Stimulated activated CD4-positive, alpha-beta T cell treated with anti-CD3 and anti-CD28 coated beads, Interleukin-1b, Interleukin-23, amount 100 ng/mL, for 24 hours (primary cell): ENCODE measurements at places on chromosomes 11 and 22.

DNA sequence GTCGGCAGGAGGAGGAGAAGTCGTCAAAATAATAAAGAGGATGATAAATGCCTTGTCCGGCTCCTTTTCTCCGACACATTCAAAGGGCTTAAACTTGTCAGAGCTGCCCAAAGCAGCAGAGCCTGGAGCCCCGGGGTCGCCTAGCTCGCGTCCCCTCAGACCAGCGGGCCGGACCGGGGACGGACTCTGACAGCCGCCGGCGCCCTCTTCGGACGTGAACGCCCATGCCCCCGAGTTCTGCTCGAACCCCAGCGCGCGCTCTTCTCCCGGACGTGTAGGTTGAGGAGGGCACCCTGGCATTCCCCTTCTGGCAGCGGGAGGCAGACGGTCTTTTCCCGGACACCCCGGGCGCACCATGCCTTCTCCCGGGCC, 999 bp downstream of the FGF3 start:
- no peak for DNase-seq

- no peak for DNase-seq
Measured at GRCh38 chr22:42185915-42186439, 55.4 kb upstream of the CYP2D6 start.

DNA sequence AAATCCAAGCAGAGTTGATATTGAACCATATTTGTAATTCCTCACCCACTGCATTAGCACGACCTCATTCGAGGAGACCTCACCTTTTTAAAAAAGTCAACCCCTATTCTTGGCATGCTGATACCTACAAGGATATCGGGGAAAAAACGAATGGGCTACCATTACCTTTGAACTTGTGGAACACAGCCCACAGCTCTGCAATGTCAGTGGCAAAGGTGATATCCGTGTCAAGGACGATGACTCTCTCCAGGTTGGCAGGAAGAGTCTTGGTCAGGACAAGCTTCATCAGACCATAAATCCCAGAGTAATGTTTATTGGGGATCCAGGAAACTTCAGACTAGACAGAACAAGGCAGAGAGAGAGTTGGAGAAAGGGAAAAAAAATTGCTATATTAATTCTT, 355.6 kb downstream of the LARGE1 start:
- DNase-seq: no peak

GRCh38 chr11:81224396-81224795, 1509.3 kb downstream of the FAM181B start:
- no peak for DNase-seq

DNA sequence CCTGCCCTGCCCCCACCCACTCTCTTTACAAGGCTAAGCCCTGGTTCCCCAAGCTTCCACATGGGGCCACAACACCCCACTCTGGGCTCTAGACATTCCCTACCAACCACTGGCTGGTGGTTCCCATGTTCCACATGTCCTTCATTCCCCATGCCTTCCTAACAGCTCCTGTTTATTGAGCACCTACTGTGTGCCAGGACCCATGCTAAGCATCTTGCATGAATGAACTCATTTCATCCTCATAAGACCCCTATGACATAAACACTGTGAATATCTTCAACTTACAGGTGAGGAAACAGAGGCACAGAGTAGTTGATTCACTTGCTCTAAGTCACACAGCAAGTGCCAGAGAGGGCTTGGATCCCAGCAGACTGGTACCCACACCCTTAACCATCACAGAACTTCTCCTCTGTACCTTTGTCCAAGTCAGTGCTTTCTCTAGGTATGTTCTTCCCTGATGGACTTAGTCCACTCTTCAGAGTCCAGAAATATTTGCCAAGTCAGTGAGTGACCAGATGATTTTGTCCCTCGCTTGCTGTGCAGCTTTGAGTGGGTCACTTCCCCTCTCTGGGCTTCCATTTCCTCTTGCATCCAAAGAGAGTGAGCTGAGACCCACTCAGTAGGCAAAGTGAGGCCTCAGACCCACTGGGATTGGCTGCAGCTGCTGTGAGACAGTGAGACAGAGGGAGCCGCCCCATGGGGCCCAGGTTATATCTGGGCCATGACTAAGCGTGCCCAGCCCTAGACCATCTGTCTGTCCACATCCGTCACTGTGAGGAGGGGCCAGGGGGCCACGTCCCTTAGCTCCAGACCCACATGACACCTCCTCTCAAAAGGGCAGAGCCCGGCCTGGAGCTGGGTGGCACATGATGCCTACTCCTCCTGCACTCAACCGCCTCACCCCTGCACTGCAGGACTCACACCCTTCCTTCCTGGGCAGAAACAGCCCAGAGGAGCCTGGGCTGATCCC, 132.4 kb downstream of the MN1 start:
- DNase-seq: no peak

DNA sequence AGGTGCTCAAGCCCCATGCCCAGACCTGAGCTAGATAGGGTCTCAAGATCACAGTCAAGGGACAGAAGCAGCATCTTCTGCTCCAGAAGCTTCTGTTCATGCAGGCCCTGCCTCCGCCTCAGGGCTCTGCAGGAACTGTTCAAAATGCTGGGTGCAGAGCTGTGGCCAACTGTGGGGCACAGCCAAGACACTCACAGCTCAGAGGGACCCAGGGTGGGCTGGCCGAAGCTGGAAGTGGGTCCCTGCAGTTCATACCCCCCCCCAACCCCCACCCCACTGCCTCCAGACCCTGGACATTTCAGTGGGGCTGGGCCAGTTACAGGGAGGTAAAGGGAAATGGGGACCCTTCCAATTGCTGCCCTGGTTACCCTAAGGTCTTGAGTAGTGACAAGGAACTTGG, 129.0 kb downstream of the CRYBB2 start:
- DNase-seq: no peak

GRCh38 chr22:50058906-50059880, 1.1 kb upstream of the TTLL8 start:
- no peak for DNase-seq

DNA sequence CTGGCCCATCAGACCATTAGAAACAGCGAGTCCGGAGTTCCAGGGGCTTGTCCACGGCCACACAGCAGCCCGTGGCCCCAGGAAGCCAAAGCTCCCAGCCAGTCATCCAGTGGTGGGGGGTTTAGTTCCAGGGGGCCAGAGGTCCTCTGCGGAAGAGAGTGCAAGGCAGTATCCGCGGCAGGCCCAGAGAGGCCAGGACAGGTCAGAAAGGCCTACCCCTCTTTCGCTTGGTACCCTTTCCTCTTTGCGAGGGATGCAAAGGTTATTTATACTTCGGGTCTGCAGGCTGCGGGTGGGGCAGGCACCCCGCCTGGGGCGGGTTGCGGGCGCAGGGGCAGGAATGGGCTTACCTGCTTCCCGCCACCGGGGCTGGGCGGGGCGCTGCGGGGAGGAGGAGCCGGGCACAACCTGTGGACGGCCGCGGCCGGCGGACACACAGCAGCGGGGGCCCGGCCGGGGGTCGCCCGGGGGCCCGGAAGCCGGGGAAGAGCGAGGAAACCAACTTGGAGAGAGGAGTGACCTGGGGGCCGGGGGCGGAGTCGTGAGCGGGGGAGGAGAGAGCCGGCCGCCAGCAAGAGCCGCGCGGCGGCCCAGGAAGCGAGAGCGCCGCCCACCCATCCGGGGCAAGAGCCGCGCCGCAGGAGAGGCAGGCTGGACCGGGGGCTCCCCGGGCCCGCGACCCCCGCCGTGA, at the start of gene SH3BP1:
TSS of gene SH3BP1 (plus strand) at position 600 of the 691 bp plus-strand sequence. CDS start 119 bp downstream, outside the sequence.
- DNase-seq: no peak

GRCh38 chr11:65708451-65708850, 3.6 kb upstream of the KAT5 start:
- DNase-seq: no peak

- DNase-seq: no peak
Measured at GRCh38 chr11:83219095-83219494, 25.6 kb downstream of the ANKRD42 start.

DNA sequence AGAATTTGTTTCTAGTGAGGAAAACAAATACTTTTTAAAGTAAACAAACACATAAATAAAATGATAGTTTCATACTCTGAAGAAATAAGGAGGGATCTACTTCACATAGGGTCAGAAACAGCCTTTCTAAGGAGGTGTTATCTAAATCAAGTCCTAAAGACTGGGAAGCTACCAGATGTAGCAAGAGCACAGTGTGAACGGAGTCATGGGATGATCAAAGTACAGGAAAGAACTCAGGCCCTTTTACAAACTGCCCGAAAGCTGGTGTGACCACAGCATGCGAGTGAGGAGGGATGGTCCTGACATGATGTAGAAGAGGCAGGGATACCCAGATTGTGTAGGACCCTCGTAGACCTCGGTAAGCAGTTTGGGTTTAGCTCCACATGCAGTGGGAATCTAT, 102.8 kb downstream of the ARHGAP32 start:
- no peak for DNase-seq

DNA sequence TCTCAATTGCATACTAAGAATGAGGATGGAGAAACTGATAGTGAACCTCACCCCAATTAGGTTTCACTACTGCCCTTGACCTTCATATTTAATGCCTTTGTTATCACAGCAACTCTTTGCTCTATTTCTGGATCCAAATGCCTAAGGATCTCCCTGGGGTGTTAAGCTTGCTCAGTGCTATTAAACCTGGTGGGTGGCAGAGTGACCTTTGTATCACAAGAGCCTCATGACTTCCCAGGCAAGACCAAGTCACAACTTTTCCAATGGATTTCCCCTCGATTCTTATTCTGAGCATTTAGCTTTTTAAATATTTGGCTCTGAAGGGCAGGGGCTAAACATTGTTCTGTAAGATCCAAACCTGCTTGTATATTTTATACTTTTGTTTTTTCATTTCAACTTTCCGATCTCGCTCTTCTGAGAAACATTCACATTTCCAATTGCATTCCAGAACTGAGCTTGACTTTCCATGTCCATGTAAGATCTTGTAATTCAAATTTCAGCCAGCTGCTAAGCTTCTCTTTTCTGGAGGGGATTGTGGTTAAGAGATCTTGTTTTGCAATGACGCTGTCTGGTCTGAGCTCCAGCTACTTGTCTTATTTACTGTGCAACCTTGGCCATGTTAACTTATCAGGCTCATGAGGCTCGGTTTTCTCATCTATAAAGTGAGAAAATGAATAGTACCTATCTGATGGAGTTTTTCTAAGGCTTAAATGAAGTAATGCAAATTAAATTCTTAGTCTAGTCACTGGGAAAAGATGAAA, 6.4 kb upstream of the EHF start:
- no peak for DNase-seq

- no peak for DNase-seq
Measured at GRCh38 chr11:128697645-128698174, 3.8 kb downstream of the FLI1 start.

- no peak for DNase-seq
Measured at GRCh38 chr11:70531281-70532065, 133.1 kb downstream of the CTTN start.

GRCh38 chr11:27392278-27393114, 29.5 kb upstream of the CCDC34 start:
- no peak for DNase-seq

DNA sequence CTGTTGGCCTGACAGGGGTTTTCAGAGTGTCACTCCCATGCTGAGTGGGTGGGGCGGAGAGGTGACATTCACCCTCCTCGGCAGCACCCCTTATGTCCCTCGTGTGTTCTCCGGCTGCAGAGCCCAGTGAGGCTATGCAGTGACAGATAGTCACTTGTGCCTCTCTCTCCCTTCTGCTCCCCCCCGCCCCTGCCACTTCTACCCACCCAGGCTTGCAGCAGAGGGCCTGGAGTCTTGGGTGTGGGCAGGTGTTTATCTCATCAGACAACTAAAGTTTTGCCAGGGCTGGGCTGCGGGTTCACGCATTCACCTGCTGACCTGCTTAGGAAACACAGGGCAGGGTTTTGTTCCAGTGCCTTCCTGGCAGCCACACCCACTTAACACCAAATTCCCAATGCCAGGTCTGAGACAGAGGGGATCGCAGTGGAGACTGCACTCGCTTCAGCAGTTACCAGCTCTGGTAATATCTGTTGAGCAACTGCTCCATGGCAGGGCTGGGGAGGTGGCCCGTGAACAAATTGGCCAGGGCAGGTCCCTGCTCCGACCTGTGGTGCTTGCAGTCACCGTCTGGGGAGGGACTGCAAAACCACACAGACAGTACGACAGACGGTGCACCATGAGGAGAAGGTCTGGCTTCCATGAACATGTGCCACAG, 50.5 kb upstream of the ADA2 start:
- no peak for DNase-seq

GRCh38 chr22:41216984-41217383, 11.9 kb downstream of the L3MBTL2 start:
- DNase-seq: no peak

DNA sequence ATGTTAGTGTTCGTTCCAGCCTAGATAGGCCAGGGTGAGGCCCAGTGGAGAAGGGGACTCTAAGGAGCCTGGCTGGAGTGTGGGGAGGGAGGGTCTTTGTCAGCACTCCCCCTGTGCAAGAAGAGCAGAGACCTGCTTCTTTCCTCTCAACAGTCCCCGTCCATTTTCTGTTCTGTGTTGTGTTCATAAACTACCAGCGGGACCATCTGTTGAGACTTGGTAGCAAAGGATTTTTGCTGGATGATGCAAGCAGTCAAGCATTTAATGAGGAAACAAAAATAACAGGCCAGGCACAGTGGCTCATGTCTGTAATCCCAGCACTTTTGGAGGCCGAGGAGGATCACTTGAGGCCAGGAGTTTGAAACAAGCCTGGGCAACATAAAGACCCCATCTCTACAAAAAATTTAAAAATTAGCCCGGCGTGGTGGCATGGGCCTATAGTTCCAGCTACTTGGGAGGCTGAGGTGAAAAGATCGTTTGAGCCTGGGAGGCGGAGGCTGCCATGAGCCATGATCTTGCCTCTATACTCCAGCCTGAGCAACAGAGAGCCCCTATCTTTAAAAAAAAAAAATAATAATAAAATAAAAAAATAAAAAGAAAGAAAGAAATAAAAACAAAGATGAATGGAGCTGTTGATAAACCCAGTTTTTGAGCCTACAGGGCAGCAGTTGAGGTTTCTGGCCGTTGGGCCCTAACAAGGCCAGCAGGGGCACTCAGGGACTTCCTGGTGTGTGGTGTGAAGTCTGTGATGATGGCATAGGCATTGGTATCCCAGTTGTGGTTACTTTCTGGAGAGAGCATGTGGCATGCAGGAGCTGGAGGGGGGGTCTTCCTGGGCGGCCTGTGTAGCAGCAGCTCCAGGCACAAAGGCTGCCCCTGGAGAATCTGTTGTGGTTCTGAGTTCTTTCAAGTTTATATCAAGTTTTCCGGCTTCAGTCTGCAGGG, 1.7 kb upstream of the TXNRD2 start:
- no peak for DNase-seq

- no peak for DNase-seq
Measured at GRCh38 chr11:114622858-114623257, 27.3 kb upstream of the NXPE4 start.

DNA sequence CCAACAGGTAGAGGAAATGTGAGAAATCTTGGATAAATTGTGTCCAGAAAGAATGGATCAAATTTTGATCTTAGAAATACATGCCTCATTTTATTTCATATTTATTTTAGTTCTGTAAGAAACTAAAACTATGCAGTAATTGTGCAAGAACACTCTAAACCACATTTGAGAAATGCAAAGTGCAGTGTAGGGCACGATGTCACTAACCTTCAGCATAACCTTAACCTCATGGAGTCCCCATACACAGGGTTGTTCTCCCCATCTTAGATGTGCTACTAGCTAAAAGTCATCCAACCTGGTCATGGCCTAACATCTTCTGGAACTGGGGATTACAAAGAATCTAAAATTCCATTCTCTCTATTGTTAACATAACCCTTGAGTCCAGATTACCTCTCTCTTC, 48.4 kb upstream of the ARHGAP42 start:
- no peak for DNase-seq

GRCh38 chr11:128848815-128849455, 18.2 kb downstream of the KCNJ1 start:
- DNase-seq: peak; percentile 40

- DNase-seq: no peak
Measured at GRCh38 chr11:122786896-122787295, 51.4 kb upstream of the CRTAM start.
